Small intestine (tissue), 16 donors: ENCODE measurements at places on chromosomes 7 and 10.

GRCh38 chr7:55970561-55970960 is 6.2 kb downstream of the NIPSNAP2 start:
- H3K27ac ChIP-seq: no peak overlapping the region
- no peaks in the 10 kb centered on the region for H3K36me3 ChIP-seq
- H3K4me1 ChIP-seq: no peaks in the 10 kb centered on the region
- no peak for DNase-seq
- no peaks in the 10 kb centered on the region for H3K27me3 ChIP-seq

- H3K27me3 ChIP-seq: peaks cover 4% of the 10 kb centered on the region
- H3K27ac ChIP-seq: peak overlapping the region; percentile 91
- no peak overlapping the region for H3K4me3 ChIP-seq
Measured at GRCh38 chr7:73717025-73717807, 2.3 kb downstream of the STX1A start.

DNA sequence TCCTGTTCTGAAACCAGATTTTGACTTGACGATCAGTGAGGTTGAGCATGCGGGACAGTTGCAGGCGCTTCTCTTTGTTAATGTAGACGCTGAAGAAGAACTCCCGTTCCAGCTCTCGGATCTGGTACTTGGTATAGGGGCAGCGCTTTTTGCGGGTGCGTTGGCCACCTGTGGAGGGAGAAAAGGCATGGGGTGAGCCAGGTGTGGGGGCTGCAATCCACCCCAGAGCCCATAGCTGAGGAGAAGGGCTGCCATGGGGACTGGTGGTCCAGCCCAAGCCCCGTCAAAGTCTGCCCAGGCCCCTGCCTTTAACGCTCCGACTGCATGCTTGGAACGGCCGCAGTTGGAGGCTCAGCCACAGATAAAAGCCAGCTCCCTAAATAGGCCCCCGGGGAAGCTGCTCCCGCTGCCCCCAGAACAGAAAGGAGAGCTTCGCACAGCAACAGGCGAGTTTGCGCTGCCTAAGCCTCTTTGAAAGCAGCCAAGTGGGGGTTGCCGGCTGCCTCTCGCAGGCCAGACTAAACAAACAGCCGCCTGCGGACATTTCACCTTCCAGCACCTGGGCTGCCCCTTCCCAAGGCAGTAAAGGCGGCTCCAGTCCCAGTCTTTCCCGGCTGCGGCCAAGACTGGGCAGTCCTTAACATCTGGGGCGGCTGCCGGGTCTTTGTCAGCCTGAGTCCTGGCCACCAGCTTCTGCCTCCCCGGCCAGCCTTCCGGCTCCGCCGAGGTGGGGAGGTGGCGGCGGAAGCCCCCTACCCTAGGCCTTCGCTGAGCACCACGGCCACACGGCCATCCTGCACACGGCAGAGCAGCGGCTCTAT is 2.0 kb downstream of the HOXA11 start:
- no peak overlapping the region for H3K27ac ChIP-seq
- H3K4me3 ChIP-seq: peak overlapping the region; percentile 70
- H3K27me3 ChIP-seq: peaks cover 9% of the 10 kb centered on the region
- DNase-seq: no peak
- no peaks in the 10 kb centered on the region for H3K36me3 ChIP-seq

DNA sequence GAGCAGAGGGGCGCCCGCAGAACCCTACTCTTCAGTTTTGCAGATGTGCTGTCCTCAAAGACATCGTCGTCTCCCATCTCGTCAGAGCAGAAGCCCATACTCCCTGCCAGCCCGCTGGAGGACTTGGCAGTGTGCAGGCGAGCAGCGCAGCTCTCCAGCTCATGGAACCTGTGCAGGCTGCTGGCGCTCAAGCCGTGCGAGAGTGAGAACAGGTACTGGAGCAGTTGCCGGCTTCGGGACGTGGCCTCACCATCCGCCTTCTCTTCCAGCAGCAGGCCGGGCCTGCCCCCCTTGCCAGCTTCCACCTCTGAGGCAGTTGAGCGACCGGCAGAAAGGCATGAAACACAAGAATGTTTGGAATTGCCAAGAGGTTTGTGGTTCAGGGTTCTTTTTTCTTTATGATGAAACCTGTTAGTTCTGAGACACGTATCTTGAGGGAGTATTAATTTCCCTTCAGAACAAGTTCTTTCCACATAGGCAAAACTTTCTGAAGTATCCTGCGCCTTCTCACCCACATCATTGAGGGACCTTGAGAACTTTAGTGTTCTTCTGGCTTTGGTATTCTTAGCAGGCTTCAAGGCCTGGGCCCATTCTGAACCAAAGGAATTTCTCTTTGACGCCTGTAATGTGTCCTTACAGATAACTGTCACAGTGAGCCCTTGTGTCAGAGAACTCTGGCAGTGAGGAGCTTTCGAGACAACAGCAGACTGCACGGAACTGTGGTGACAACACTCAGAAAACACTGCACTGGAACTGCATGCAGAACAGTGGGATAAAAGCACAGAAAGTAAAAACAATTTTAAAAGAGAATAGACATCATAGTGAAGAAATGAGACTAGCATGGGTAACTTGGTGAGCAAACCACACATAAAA is 89.5 kb downstream of the ALOX5 start:
- H3K4me1 ChIP-seq: no peaks in the 10 kb centered on the region
- H3K36me3 ChIP-seq: peaks cover 6% of the 10 kb centered on the region
- H3K27me3 ChIP-seq: no peaks in the 10 kb centered on the region
- no peak for DNase-seq
- no peak overlapping the region for H3K27ac ChIP-seq

- no peaks in the 10 kb centered on the region for H3K4me1 ChIP-seq
- DNase-seq: no peak
- H3K4me3 ChIP-seq: no peak overlapping the region
- H3K36me3 ChIP-seq: no peaks in the 10 kb centered on the region
Measured at GRCh38 chr10:74145133-74145532, 5.5 kb downstream of the AP3M1 start.

GRCh38 chr10:20034732-20035131 is 218.5 kb downstream of the PLXDC2 start:
- H3K4me3 ChIP-seq: no peak overlapping the region
- no peak overlapping the region for H3K27ac ChIP-seq
- no peaks in the 10 kb centered on the region for H3K27me3 ChIP-seq
- DNase-seq: peak; percentile 19

DNA sequence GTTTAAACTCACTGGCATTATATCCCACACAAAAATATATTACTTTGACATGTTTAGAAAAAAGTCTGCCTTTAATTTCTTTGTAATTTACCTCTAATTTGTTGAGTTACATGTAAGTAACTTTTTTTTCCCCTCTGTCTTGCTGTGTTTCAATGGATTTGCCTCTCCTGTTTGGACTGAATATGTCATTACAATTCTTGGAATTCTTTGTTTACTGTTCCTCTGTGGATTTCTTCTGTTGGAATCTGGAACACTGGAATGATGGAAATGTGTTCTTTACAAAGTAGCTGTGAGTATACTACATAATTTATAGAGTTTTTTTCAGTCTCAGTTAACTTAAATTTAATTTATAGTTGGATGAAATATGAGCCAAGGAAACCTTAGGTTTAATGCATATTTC is 30.4 kb downstream of the SEPTIN7 start:
- DNase-seq: no peak
- no peaks in the 10 kb centered on the region for H3K27me3 ChIP-seq
- H3K27ac ChIP-seq: no peak overlapping the region
- no peaks in the 10 kb centered on the region for H3K36me3 ChIP-seq
- no peaks in the 10 kb centered on the region for H3K4me1 ChIP-seq
- H3K4me3 ChIP-seq: no peak overlapping the region

GRCh38 chr7:157612009-157612663 is 275.3 kb downstream of the DNAJB6 start:
- no peak overlapping the region for H3K4me3 ChIP-seq
- no peak for DNase-seq
- H3K27me3 ChIP-seq: no peaks in the 10 kb centered on the region
- H3K4me1 ChIP-seq: no peaks in the 10 kb centered on the region

- H3K36me3 ChIP-seq: no peaks in the 10 kb centered on the region
- H3K4me3 ChIP-seq: no peak overlapping the region
- peaks cover 15% of the 10 kb centered on the region for H3K4me1 ChIP-seq
- H3K27me3 ChIP-seq: no peaks in the 10 kb centered on the region
- no peak overlapping the region for H3K27ac ChIP-seq
Measured at GRCh38 chr7:36280840-36281812, 108.5 kb upstream of the ANLN start.

GRCh38 chr10:72925951-72926465 is 28.6 kb downstream of the PLA2G12B start:
- no peaks in the 10 kb centered on the region for H3K36me3 ChIP-seq
- H3K4me3 ChIP-seq: no peak overlapping the region
- H3K27ac ChIP-seq: no peak overlapping the region
- H3K27me3 ChIP-seq: no peaks in the 10 kb centered on the region

DNA sequence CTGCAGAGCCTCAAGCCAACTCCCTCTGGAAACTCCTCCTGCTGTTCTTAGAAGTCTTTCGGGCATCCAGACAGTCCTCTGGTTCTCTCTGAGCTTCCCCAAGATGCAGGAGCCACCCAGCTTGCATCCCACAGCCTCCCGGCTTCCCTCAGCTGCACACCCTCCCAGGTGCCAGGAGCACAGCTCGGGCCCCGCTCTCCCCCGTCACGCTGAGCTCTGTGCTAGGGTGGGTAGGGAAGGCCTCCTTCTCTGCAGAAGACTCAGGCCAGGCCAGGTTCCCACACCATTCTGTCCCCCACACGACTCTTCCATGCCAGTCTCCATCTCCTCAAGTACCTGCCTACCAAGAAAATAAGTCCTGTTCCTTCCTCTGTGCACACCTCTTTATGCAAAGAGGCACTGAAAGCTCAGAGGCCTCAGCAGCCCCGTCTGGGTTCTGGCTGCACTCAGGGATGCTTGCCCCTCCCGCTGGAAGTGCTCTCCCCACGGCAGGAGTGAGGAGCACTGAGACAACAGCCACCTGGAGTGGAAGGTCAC is 537.1 kb downstream of the PTPRN2 start:
- no peak overlapping the region for H3K4me3 ChIP-seq
- no peak overlapping the region for H3K27ac ChIP-seq
- H3K36me3 ChIP-seq: no peaks in the 10 kb centered on the region
- H3K27me3 ChIP-seq: no peaks in the 10 kb centered on the region

DNA sequence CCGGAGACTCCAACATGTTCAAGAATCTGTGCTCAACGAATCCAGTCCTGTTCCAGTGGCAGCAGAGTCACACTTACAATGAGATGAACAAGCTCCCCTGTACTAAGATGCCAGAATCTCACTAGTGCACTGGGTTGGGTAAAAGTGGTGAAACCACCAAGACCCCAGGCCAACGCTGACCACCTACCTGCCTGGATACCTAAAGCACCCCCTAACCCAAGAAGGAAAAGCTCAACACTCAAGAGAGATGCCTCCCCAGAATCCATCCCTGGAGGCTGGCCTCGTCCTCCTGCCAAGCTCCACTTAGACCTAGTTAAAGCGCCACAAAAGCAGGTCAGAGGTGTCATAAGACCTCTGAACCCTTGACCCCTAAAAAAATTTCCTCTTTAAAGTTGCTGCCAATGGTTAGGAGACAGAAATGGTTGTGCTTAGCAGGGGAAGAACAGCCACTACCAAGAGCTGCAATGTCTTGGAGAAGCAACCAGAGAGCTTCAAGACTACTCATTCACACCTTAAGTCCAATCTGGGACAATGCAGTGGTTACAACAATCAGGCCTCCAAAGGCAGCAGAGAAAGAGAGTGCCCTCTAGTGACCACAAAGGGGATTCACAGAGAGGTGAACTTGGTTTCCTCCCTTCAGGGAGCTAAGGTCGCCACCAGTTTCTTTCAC is 94.6 kb upstream of the MACROH2A2 start:
- H3K27ac ChIP-seq: no peak overlapping the region
- H3K4me3 ChIP-seq: no peak overlapping the region
- no peaks in the 10 kb centered on the region for H3K4me1 ChIP-seq
- peaks cover 4% of the 10 kb centered on the region for H3K27me3 ChIP-seq
- no peaks in the 10 kb centered on the region for H3K36me3 ChIP-seq
